ENCODE measurements at places on chromosomes 3 and 15. TPM values are rescaled to one million over a fixed set of nuclear protein-coding genes. Genes with fewer than 3 reads are reported as not detected.

Gene SPESP1
- total RNA-seq, result 5.1 TPM

- no peak for DNase-seq
Measured at GRCh38 chr3:68893600-68894239, 38.6 kb downstream of the TAFA4 start.

DNA sequence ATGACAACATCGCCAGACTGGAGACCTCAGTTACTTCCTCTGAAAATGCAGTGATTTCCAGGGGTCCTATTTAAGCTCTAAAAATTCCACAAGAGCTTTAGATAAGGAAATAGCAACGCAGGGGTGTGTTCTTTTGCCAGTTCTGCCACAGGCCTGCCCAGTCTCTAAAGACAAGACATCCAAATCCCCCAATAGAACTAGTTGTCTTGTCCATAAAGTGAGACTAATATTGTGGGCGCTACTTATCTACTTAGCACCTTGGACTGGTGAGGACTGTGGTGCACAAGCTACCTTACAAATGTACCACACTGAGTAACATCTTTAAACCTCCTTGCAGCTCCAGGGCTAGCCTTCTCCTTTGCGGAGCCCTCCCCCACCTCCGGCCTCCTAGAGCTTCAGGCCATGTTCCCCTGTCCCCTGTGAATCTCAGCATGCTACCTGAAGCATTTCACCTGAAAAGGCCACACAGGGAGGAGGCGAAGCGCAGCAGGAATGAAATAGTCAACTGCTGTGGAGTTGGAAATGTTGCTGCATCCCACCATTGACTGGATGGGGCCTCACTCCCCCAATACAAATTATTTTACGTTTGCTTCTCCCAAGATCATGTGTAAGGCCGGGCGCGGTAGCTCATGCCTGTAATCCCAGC, 9.6 kb upstream of the LRRC2 start:
- DNase-seq, result no peak

DNA sequence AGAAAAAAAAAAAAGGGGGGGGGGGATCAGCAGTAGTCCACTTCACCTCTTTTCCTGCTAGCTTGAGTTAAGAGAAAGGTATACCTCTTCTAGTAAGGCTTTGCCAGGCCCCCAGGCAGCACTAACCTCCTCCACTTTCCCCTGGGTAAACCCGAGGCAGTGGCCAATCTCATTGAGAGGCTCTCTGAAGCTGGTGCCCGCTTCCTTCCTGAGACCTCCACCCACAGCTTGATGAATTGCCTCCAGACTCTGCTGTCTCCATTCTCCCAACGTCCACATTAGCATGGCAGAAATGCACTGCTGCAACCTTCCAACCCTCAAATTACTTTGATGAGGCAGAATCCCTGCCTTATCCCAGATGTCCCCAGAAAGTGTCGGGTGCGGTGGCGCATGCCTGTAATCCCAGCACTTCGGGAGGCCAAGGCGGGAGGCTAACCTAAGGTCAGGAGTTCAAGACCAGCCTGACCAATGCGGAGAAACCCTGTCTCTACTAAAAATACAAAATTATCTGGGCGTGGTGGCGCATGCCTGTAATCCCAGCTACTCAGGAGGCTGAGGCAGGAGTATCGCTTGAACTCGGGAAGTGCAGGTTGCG, 15.3 kb downstream of the RLBP1 start:
- DNase-seq, result no peak

- no peak for DNase-seq
Measured at GRCh38 chr3:73586628-73587027, 38.1 kb downstream of the PDZRN3 start.

Measured in breast epithelium (tissue), 4 donors.